Right ventricle myocardium inferior (tissue), 1 donor: ENCODE measurements at places on chromosomes 12 and 14. TPM values are rescaled to one million over a fixed set of nuclear protein-coding genes. Genes with fewer than 3 reads are reported as not detected.

GRCh38 chr12:130266751-130267150 is 70.9 kb upstream of the PIWIL1 start:
- no peak for DNase-seq

Gene NYNRIN
- total RNA-seq, result 9.5 TPM

- no peak for DNase-seq
Measured at GRCh38 chr12:21502872-21503271, 1.3 kb downstream of the GOLT1B start.

DNA sequence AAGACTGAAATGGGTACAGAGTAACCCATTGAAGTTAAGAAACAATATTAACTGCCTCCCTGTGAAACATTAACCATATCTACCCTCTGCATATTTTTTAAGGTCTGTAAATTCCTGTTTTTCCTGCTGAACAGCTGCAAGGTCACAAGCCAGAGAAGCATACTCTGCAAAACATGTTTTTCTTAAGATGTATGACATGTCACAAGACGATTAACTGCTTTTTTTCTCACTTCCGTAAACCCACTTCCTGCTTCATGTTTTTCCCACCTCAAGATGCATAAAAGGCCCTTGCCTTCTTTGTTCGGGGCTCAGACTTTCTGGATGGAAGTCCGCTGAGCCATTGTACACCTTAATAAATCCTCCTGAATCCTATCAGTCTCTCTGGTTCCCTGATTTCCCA is 504.7 kb upstream of the MIS18BP1 start:
- DNase-seq, result no peak

Gene ART4
- 5.6 TPM for total RNA-seq

GRCh38 chr12:105413911-105414487 is 83.5 kb downstream of the C12orf75 start:
- DNase-seq, result no peak

DNA sequence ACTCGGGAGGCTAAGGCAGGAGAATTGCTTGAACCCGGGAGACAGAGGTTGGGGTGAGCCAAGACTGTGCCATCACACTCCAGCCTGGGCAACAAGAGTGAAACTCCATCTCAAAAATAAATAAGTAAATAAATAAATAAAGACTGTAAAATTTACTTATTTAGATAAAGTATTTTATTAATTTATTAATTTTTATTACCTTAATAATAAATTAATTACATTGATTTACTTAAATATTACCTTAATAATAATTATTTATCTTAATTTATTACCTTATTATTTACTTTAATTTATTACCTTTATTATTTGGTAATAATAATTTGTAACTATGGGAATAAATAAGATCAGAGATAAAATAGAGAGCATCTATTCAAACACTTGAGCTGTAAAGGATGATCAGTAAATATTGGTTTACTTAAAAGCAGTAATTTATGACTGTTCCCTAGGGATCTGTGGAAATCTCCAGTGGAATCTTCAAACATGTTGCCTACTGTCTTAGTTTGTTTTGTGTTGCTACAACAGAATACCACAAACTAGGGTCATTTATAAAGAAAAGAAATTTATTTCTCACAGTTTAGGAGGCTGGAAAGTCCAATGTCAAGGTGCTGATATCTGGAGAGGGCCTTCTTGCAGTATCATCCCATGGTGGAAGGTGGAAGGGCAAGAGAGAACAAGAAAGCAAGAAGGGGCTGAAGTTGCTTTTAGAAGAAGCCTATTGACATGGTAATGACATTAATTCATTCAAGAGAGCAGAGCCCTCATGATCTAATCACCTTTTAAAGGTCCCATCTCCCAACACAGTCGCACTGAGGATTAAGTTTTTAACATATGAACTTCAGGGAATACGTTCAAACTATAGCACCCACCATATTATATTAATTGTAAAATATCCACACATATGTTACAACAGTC is 37.1 kb downstream of the SOCS2 start:
- no peak for DNase-seq

Gene CDCA3
- total RNA-seq, result 1.2 TPM

DNA sequence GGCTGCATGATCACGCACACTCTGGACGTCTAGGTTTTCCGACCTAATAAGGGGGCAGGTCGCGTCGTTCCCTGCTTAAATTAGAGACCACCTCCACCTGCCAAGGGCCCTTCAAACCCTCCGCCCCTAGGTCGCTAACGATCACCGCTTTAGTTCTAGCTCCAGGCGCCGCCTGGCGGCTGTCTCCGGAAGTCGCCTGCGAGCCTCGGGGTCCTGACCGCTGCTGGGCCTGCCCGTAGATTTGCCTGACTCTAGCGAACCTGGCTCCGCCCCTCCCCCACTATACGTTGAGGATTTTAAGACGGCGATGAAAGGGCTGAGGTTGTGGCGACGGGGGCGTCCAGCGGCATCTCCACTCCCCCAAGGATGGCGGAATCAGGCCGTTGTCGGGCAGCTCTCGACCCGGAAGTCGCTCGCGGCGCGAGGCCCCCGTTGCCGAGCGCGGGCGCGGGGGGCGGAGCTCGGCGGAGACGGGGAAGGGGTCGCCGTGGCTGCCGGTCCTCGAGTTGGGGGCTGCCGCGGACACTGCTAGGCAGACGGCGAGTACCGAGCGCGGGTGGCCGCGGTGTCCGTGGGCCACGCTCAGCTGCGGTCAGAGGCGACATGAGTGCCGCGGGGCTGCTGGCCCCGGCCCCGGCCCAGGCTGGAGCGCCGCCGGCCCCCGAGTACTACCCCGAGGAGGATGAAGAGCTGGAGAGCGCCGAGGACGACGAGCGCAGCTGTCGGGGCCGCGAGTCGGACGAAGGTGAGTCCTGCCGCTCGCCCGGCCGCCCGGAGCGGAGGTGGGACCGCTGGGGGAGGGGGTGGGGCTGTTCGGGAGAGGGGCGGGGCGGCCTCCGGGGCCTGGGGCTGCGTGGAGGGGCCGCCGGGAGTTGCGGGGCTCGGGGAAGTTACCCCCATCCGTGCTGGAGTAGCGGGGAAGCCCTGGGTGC is at the start of gene SUDS3:
SUDS3 (plus strand) TSS at position 467 of the 932 bp plus-strand sequence; CDS start at position 604, 137 bp downstream.
- peak; percentile 97 for DNase-seq

Gene CEP290
- total RNA-seq, result 6.1 TPM

DNA sequence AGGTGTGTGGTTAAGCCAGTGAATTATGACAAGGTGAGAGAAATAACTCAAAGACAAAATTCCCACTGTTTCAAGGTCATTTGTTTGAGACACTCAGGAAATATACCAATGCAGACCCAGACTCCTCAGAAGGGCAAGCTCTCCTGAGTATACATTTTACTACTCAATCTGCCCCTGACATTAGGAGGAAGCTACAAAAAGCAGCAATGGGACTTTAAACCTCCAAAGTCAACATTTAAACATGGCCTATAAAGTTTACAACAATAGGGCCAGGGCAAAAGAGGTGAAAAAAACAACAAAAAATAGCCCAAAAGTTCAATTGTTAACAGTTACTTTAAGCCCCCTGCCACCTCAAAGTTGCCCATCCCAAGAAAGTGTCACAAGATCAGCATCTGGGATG is 19.5 kb upstream of the PEX5 start:
- no peak for DNase-seq

- no peak for DNase-seq
Measured at GRCh38 chr14:92026548-92027190, 13.2 kb downstream of the TRIP11 start.

Gene MYO1H
- total RNA-seq, result 0.16 TPM

DNA sequence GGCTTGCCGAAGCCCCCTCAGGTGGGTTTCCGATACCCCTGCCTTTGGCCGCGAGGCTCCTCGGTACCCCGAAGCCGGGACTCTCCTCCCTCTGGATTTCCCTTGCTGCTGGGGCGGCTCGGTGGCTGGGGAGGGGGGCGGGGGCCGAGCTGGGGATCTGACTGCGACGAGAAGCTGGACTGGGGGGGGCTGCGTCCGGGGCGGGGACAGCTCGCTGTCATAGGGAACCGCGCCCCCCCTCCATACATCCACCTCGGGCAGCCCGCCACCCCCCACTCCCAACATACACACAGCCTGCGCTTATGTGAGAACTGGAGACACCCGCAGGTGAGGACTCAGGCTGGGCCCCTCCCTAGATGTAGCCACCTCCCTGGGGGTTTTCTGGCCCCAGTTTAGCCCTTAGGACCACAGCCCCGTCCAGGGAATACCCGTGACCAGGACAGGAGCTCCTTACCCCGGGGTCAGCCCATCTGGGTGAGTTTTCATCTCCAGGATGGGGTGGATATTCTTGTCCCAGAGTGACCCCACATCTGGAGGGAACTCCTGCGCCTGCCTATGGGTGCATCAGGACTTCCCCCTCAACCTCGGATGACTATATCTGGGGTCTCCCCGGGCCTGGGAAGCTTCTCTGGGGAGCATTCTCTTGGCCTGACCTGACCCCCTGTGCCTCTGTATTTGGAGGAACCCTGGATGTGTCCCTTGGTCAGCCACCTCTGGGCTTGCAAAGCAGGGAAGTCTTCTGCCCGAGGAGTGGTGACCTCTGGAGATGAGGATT is 687 bp downstream of the ASIC1 start:
- no peak for DNase-seq

DNA sequence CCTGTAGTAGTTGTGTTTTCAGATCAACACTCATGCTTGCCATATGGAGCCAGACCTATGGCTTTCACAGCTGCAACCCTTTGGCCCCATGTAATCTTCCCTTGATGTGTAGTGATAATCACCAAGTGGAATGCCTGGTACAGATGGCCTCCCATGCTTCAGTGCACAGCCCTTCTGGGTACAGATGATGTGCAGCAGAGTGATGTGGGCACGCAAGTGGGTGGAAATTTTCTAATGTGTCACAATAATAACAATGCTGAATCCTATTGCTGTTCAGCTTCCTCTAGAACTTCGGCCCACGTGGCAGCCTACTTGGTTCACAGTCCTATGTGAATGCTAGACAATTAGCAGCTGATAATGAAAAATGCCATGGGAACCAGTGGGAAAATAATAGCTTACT is 188.1 kb downstream of the SNAPC1 start:
- DNase-seq, result no peak

Gene KLRF1
- total RNA-seq, result 0.24 TPM

DNA sequence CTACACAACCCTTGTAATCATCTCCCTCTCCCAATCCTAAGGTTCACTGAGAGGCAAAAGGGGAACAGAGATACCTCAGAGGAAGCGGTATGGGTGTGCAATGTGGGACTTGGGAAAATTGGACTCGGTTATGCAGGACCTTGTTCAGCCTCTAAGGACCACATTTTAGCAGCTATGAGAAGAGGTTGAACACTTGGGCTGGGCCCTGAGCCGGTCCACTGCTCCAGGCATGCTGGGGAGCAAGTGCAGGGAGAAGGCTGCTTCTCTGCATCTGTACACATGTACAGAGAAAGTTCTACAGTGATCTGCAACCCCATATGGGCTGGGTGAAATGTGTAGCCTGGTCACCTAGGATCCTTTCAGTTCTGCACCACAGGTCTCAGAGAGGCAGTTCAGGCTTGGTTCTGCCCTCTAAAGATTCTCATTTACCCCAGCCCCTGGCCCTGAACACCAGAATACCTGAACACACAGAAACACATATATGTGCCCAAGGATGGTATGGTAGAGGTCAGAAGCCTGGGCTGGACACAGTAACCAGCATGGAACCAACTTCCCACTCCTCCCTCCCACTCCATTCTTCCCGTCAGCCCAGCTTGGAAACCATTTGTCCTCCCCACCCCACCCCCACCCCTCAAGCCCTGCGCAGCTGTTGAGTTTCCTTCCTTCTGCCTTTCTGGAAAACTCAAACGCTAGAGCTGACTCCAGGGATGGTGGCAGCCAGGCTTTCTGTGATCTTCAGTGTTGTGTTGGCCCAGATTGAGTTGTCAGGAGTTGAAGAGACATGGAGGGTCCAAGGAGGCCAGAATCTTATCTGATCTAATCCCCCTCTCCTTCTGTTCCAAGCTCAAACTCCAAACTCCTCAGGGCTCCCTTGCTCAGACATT is 10.4 kb downstream of the HOXC5 start:
- no peak for DNase-seq

DNA sequence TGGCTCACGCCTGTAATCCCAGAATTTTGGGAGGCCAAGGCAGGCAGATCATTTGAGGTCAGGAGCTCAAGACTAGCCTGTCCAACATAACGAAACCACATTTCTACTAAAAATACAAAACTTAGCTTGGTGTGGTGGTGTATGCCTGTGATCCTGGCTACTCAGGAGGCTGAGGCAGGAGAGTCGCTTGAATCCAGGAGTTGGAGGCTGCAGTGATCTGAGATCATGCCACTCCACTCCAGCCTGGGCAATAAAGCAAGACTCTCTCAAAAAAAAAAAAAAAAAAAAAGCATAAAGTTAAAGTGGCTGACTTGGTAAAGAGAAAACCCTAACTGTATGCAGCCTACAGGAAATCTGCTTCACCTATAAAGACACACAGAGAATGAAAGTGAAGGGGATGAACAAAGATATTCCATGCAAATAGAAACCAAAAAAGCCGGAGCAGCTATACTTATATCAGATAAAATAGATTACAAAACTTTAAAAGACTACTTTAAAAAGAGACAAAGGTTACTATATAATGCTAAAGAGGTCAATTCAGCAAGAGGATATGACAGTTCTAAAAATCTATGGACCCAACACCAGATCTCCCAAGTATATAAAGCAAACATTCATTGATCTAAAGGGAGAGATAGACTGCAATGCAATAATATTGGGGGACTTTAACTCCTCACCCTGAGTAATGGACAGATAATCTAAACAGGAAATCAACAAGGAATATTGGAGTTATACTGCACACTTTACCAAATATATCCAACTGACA is 4.1 kb downstream of the CLEC2B start:
- no peak for DNase-seq

DNA sequence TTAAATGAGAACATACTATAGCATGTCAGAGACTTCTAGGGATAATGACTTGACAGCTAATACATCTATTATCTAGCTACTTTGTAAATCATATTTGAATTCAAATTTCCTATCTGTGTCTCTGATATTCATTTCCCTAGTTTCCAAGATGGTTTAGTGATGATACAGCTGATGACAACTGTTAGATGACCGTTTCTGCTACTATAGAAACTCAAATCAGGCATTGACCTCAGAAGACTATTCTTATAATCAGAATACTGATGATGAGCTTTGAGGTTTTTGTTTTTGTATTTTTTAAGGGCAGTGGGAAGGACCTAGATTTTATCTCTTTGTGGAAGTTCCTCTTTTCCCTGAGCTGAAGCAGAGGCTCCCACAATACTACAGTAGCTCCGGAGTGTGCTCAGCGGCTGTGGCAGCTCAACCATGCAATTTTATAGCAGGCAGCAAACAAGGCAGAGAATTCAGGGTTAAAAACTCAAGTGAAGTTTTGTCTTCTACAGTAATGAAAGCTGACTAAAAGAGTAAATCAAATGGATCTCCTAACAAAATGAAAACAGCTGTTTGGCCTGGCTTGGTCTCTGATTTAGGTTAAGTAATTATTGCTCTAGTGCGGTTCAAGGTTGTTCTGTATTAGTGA is 145.1 kb downstream of the SLC25A21 start:
- DNase-seq, result no peak

- no peak for DNase-seq
Measured at GRCh38 chr12:77625441-77625840, 205.3 kb upstream of the NAV3 start.
